GM12891 (cell line): ENCODE measurements at places on chromosomes 11 and 22.

DNA sequence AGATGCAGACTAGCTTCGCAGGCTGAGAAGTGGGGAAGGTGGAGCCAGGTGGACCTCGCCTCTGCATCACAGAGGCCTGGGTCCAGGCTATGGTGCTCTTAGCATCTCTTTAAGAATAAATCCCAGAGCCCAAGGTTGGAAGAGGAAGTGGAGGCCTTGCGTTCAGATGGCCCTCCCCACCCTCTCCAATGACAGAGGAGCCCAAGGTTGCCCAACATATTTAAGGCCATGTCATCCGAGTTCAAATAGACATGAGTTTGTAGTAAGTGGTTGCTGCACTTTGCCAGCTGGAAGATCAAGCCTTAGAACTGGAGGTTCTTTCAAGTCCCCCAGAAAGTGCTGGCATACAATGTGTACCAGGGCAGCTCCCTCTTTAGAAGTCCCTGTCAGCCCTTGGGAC lies 47.1 kb upstream of the HORMAD2 start:
- DNase-seq = no peak

GRCh38 chr11:128022007-128022368 lies 565.4 kb downstream of the ETS1 start:
- DNase-seq = peak; percentile 3

- peak; percentile 98 for DNase-seq
These were observed at the start of gene TRABD for GRCh38 chr22:50185375-50186087. TRABD (plus strand) TSS chr22:50185913; CDS start chr22:50193061, 7,148 bp downstream.

DNA sequence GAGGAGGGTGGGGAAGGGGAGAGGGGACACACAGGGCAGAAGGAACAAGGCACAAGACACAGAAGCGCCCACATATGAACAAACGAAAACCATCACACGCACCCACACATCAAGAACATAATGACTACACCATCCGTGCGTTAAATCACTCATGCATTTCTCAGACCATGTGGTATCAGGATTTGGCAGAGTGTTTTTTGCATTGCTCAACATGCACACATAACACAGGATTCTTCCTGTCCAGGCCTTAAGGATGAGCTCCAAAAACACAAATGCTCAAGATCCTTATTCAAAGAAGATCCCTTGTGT lies 309.5 kb downstream of the CADM1 start:
- no peak for DNase-seq

DNA sequence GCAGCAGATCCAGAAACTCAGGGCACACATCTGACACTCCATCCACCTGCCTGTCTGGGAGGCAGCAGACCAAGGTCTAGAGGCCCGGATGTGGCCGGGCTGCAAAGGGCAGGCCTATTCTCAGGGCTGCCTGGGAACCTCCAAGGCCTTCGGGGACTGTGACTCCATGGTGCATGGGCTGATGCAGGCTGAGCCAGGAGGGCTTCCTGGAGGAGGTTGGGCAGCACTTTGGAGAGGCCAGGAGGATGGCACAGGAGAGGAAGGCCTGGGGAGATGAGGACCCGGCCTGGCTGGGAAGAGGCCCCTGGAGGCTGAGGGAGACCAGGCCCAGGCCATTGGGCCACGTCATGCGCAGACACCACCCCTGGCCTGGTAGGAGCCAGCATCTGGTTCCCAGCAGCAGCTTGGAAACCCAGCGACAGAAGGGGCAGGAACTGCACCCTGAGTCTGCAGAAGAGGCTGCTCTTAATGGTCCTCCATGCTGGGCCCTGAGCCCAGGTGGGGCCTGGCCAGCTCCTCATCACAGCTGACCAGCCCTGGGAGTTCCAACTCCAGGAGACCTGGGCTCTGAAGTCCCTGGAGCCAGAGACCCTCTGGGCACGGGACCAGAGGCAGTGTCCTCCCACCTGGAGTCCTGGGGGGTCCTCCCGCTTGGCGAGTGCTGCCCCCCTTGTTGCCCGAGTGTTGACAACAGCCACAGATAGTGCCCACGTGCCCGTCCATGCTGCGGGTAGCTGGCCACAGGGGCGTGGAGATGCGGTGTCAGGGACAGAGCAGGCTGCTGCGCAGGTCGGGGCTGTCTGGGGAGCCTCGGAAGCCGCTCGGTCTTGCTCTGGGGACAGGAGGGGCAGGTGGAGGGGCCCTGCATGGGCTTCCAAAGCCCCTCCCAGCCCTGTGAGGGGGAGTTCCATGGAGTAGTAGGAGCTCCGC lies 5.5 kb downstream of the PHLDA2 start:
- DNase-seq = no peak

DNA sequence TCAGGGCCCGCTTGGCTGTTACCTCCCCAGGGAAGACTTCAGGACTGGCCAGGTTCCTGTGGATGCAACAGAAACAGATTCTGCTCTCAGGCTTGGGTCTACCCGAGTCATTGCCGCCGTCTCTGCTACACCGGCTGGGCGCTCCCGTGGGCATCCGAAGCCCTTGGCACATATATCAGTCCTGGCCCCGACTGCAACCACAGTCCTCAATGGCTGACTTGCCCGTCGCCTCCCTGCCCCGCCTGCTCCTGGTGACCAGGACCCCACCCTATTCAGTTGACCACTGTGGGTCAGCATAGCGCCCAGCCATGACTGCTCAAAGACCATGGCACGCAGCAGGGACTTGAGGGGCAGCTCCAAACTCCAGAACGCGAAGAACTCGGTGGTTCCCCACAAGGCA lies 64.7 kb upstream of the SLC22A12 start:
- DNase-seq = no peak

- DNase-seq = no peak
These were observed 90.6 kb downstream of the TSPAN18 start for GRCh38 chr11:44817207-44817949.

- no peak for DNase-seq
These were observed 63.5 kb upstream of the FDX1 start for GRCh38 chr11:110366291-110366690.

- DNase-seq = no peak
These were observed 24.9 kb downstream of the PTDSS2 start for GRCh38 chr11:474914-475506.

DNA sequence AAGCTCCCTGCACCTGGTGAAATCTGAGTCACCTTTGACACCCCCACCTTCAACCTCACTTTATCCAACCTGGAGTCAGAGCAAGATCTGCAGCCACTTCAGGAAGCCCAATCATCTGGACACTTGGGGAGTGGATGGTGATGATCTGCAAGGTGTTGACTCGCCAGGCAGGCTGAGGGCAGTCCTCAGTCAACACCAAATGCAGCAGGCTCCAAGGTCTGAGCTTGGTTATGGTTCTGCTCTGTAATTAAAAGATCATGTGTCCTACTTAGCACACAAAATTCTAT lies 446.9 kb downstream of the BRD1 start:
- DNase-seq = no peak
